KG1 (cell line): ENCODE measurements at places on chromosomes 4 and X.

- DNase-seq: no peak
Measured at GRCh38 chr4:89739311-89739988, 97.5 kb downstream of the SNCA start.

DNA sequence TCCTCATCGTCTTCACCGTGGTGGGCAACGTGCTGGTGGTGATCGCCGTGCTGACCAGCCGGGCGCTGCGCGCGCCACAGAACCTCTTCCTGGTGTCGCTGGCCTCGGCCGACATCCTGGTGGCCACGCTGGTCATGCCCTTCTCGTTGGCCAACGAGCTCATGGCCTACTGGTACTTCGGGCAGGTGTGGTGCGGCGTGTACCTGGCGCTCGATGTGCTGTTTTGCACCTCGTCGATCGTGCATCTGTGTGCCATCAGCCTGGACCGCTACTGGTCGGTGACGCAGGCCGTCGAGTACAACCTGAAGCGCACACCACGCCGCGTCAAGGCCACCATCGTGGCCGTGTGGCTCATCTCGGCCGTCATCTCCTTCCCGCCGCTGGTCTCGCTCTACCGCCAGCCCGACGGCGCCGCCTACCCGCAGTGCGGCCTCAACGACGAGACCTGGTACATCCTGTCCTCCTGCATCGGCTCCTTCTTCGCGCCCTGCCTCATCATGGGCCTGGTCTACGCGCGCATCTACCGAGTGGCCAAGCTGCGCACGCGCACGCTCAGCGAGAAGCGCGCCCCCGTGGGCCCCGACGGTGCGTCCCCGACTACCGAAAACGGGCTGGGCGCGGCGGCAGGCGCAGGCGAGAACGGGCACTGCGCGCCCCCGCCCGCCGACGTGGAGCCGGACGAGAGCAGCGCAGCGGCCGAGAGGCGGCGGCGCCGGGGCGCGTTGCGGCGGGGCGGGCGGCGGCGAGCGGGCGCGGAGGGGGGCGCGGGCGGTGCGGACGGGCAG lies 792 bp downstream of the ADRA2C start:
- no peak for DNase-seq

DNA sequence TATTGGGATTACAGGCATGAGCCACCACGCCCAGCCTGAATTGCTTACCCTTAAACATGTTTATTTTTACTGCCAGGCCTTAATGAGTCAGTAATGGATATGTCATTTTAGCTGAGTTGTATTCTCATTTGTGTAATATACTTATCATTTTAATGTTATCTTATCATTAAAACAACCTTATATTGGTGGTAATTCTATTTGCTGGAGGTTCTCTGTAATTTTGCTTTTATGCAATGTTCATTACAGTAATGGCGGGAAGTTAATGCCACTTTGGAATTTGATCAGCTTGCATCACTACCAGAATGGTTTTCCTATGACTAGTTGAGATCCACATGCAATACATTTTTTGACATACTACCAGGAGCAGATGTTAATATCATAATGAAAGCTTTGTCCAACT lies 6.3 kb upstream of the PGAM4 start:
- DNase-seq: no peak

- DNase-seq: no peak
Measured at GRCh38 chr4:138310991-138311390, 68.8 kb upstream of the SLC7A11 start.

DNA sequence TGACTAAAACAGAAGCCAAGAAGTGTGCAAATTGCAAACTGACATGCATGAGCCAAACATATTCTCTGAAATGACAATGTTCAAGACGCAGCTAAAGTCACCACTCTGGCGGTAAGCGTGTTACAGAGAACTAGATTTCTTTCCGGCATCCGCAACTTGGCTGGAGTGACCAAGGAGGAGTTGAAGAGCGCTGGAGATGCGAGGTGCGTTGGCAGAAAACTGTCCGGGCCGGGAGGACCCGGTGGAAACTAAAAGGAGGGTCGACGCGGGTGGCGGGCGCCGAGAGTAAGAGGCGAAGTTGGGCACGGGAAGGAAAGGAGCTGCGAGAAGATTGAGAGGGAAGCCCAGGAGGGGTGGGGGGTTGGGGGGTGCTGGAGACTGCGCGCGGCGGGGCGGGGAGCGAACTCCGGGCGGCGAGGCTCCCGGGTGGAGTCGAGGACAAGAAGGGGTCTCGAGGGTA lies 807 bp downstream of the SEL1L3 start:
- peak; percentile 21 for DNase-seq

- no peak for DNase-seq
Measured at GRCh38 chr4:75009138-75009537, 76.2 kb downstream of the PARM1 start.

- DNase-seq: no peak
Measured at GRCh38 chrX:12138361-12139313, at the start of gene FRMPD4. FRMPD4 (plus strand) TSS chrX:12138473; CDS start chrX:12138972, 499 bp downstream.

GRCh38 chr4:179563741-179564140 lies 2121.5 kb upstream of the AGA start:
- DNase-seq: no peak

DNA sequence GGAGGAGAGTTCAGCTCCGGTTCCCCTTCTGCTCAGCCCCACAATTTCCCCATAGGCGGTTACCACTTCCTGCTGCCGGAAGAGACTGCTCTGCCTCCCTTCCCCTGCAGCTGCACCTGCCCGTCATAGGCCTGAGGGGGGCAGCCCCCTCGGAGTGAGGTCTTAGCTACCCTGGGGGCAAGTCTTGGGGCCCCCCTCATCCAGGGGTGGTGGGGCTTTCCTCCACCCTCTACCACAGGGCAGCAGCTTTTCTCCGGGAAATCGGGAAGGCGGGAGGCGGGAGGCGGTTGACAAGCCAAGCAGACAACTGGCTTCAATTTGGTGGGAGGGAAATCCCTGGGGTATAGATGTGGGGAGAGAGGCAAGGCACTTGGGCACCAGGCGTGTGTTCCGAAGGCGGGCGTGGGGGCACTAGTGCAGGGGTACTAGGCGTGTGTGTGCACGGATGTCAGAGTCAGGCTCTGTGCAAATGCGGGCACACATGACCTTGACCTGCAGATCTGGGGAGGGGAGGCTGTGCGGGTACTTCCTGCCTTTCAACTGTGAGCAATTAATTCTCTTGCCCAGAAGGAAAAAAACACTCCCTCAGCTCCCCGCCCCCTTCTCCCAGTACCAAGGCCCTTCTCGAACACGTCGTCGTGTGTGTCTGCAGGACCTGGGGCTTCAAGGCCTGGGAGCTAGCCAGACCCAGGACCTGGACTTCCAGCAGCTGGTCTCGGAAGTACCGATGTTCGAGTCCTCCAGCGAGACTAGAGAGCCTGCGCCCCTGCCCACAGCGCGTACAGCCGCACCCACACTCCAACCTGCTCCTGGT lies 1.0 kb upstream of the ARHGAP4 start:
- DNase-seq: peak; percentile 31

DNA sequence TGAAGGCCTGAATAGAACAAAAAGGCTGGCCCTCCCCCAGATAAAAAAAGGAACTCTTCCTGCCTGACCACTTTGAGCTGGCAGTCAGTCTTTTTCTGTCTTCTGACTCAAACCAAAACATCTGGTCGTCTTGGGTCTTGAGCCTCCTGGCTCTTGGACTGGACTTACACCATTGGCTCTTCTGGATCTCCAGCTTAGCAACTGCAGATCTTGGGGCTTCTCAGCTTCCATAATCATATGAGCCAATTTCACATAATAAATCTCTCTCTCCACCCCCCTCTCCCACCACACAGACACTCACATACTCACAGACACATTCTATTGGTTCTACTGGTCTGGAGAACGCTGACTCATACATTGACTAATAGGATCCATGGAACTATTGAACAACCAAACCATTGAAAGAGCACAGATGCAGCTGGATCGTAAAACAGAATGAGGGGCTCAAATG lies 15.6 kb upstream of the CWH43 start:
- DNase-seq: no peak

DNA sequence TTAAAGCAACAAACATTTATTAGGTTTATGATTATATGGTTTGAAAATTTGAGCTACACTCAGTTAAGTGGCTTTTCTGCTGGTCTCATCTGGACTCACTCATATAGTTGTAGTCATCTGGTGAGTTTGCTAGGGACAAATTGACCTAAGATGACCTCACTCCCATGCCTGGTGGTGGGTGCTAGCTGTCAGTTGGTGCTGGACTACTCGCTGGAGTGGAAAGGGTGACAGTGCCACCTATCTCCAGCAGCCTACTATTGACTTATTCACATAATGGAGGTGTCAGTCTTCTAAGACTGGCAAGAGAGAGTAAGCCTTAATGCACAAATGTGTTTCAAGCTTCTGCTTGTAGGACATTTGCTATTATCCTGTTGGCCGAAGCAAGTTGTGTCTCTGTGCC lies 88.2 kb downstream of the TASL start:
- no peak for DNase-seq

GRCh38 chrX:12463873-12464272 lies 325.6 kb downstream of the FRMPD4 start:
- no peak for DNase-seq

GRCh38 chrX:154084449-154085300 lies 12.8 kb downstream of the MECP2 start:
- no peak for DNase-seq
